ENCODE measurements at places on chromosomes 2 and 18.

- peak; percentile 92 for DNase-seq
Measured at GRCh38 chr2:216695401-216695821, at the start of gene IGFBP5. Gene IGFBP5 (minus strand): TSS chr2:216695549. CDS start chr2:216694775, 774 bp downstream.

DNA sequence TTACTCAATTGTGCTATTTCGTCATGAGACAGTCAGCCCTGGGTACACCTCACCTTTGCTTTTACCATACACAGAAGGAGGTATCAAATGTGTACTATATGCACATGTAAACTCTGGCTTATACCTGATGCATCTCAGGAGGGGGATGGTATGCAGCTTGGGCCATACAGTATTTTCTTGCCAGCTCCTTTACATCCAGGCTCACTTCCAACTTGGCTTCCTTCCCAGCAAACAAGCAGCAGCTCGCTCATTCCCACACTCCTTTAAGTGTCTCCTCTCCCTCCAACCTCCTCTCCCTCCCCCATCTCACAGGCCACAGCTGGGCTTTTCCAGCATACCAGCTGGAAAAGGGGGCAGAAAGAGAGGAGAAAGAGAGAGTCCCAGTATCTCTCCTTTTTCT lies 9.6 kb downstream of the MARCHF4 start:
- DNase-seq, result peak; percentile 91

DNA sequence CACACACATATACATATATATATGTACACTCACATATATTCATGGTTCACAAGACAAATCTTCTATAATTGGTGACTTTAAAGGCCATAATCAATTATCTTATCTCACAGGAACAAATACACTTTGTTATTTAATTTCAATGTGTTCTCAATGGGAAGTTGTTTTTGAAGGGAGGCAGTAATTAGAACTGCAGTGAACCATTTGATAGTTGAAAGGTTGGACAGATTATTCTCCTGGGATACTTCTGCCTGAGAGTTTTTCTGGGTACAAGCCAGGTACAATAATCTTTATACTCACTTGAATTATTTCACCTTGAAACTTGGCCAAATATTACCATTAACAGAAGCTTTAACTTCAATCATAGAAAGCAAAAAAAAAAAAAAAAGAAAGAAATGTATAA lies 546.6 kb upstream of the LRRTM4 start:
- DNase-seq, result no peak

DNA sequence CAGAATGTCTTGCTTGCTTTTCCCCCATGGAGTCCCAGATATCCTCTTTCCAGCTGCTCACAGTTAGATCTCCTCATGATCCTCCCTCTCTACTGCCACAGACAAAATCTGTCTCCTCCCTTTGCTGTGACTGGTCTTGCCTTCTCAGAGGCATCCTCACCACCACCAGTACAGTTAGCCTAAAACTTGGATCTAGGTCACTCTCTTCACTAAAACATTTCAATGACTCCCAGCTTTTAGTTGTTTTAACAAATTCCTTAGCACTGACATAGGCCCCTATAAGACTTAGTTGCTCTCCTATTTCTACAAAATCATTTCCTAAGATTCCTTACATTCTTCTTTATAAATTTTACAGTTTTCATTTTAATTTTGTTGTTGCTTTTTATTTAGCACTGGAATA lies 734.2 kb upstream of the CHAC2 start:
- DNase-seq, result no peak

GRCh38 chr2:169080250-169081069 lies 11.1 kb downstream of the DHRS9 start:
- no peak for DNase-seq

- DNase-seq, result no peak
Measured at GRCh38 chr2:172335736-172336135, 91.7 kb upstream of the ITGA6 start.

DNA sequence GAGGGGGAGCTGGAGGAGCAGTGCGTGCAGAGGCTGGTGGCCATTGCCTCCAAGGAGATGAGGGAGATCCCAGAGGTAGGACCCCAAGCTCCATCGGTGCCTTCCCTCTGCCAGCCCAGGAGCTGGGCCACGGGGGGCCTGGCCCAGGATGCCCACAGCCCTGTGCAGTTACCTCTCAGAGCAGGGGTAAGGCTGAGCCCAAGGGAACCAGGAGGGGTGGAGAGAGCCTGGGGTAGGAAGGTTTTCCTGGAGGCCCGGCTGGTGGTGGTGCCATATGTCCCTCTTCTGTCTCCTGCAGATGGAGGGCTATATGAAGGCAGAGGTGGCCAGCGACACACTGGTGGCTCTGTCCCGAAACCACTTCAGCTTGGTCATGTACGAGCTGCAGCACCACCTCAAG lies 11.4 kb downstream of the MROH2A start:
- no peak for DNase-seq

DNA sequence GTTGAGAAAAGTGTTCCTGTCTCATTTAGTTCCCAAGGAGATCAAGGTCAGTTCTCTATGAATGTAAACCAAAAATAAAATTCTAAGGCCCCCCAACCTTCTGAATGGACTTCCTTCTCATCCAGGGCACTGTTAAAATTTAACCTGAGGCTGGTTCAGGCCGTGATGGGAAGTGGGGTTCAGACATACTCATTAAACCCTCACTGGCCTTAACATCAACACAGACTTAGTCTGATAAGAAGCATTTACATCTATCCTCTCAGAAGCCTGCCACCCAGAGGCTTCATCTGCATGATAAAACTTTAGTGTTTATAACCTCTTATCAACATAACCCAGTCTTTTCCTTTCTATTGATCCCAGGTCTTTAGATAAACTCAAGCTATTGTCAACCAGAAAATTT lies 22.4 kb downstream of the ITSN2 start:
- no peak for DNase-seq

DNA sequence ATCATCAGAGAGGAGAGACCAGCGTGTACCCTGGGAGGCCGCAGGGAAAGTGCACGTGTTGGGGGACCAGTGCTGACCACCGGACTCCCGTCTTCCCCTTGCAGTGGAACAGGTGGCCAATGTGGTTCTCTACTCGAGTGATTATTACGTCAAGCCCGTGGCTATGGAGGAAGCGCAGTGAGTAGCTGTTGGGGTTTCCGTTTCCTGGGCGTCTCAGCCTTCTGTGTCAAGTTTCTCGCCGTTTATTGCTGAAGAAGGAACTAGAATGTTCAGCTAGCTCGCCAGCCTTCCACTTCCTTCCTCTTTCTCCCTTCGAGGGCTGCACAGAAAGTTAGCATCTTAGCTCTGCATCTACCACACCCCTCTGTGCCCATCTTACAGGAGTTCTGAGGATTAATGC lies 22.8 kb upstream of the DGKD start:
- no peak for DNase-seq

DNA sequence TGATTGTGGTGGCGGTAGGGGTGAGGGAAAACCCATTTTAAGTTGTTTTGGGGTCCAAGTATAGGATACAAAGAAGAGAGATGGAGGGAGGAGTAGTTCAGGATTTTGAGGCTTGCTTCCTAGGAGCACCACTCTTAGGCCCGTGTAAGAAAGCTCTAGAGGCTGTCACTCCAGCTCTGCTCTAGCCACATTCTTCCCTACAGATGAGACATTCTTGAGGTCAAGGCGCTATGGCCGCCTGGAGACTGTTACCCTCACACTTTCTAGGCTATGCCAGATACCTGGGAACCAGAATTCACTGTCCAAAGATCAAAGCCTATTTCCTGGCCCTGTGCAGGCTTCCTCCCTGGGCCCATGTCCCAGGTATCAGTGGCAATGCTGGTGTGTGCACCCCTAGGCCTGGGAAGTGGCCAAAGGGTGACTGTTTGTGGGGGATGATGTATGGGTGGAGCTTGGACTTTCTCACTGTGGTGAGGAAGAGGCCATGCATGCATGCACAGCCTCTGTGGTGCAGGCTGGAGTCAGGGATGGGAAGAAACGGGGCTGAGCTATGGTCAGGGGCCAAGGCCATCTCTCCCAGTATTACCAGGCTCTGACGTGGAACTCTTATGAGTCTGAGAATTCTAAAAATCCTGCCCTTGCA lies 7.0 kb upstream of the TTL start:
- DNase-seq, result no peak

DNA sequence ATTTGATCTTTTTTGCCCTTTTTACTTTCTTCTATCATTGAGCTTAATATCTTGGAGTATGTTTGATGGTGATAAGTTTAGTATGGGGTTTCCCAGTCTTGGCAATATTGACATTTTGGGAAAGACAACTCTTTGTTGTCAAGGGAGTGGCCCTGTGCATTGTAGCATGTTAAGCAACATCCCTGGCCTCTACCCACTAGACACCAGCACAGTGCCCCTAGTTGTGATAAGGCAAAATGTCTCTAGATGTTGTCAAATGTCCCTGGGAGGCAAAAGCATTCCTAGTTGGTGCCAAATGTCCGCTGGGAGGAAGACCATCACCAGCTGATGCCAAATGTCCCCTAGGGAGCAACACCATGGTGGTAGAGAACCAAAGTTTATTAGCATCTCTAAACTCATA lies 28.2 kb downstream of the GULP1 start:
- no peak for DNase-seq

DNA sequence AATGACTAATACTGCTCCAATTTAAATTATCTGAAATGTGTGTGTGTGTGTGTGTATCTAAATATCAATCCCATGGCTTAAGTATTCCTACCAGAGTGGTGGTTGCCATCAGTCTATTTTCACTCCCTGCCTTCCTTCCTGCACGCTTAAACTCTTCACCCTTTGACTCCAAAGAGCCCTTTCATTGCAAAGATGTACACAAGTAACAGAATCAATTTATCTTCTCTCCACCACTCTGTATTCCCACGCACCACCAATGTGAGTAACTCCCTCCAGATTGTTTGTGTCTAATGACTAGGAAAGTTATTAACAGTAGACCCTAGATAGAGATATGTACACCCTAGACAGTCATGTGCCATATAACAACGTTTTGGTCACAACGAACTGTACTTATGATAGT lies 42.8 kb downstream of the ARL6IP6 start:
- peak; percentile 11 for DNase-seq

DNA sequence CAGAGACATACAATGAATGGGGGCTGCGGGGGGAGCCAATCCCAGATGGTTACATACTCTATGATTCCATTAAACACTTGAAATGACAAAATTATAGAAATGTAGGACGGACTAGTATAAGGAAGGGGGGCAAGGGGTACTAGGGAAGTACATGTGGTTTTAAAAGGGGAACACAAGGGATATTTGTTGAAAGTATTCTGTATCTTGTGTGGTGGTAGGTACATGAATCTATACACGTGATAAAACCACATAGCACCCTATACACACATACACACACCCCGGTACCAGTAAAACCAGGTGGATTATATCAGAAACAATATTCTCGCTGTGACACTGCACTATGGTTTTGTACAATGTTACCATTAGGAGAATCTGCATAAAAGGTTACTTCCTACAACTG lies 45.4 kb downstream of the ASXL2 start:
- DNase-seq, result no peak

DNA sequence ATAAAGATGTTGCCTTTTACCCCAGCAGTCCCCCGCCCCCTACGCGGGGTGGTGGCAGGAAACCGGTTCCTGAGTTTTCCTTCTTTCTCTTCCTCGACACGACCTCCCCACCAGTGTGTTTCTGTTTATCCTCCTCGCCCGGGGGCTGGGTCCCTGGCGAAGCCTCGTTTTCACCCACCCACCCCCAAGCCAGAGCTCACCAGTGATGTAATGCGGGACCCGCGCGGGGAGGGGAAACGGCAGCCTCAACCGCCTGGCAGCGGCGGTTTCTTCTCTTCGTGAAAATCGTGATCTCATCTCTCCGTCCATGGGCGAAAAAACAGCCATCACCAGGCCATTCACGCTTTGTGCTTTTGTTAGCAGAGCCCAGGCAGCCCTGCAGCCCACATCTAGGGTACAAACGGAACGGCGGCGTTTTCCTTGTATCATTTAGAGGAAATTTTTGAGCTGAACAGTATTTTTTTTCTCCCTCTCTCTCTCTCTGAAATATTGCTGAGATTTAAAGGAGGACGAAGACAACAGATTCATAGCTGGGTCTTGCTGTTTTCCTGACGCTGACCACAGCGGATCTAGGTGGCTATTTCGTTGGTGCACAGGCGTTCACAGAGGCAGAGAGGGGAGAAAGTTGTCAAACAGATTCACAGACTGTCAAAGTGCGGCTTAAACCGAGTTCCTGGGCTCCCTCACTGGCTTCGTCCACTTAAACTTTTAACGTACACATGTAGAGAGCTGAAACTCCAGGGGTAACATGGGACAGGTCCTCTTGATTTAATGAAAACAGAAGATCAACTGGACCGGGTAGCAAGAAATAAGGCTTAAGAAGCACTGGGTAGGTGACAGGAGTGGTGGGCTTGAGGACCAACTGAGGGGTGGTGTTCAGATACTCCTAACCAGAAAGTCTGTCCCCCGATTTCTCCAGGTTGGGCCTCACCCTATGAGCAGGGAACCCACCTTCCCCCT lies 21.9 kb upstream of the PAX3 start:
- DNase-seq, result no peak

Data from fibroblast of villous mesenchyme (primary cell).